Epithelial cell of proximal tubule (primary cell): ENCODE measurements at places on chromosomes 4 and X.

DNA sequence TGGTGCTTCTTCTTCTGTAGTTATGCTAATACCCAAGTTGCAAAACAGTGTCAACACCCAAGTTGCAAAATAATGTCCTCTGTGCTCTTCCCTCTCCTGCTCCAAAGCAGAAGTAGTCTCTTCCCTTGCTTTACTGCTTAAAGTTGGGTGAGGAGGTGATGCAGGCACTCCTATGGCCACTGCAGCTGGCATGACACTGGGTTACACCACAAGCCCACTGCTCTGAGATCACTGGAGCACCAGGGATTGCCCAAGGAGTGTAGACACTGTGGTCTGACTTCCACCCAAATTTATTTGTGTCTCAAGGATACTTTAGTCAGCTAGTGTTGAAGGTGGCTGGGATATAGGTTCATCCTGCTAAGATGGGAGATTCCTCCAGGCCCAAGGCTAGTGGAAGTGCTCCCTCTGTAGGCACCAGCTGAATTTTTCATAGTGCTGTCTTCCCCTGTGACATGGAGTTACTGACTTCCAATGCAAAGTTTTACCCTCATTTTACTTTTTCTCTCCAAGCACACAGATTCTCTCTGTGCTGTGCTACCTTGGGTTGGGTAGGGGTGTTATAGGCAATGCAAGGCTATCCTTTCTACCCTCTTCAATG is 196.2 kb upstream of the TENT5D start:
- no peak for DNase-seq

DNA sequence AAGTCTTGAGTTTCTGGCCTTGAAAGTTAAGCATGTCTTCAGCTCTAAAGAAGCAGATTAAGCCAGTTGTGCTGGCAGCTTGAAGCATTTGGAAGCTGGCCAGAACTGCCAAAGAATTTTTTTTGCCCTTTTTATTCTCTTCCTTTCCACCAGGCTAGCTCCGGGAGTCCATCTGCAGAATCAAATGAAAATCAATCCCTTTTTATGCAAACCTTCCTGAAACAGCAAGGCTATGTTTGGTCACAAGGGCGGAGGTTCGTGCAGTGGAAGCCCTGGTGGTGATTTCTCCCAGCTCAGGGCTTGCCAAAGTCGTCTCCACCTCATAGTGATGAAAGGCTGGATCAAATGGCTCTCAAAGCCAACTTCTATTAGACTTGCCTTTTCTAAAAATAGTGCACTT is 21.6 kb upstream of the C4orf54 start:
- DNase-seq = no peak

DNA sequence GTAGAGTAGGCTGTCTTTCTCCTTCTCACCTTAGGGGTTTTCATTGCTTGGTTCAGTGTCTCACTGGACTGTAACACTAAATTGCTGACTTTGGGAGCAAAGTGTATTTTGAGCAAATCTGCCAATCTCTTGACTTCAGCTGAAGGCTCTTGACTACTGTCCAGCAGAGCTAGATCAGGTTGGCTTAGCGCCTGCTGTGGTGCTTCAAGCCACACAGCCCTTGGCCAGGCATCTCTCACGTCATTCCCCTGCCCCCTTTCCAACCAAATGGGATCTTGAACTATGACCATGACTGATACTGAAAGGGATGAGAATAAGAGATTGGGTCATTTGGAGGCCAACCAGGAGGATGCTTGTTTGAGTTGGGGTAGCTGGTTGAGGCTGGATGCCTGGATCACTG is 4.8 kb downstream of the SLC16A2 start:
- DNase-seq = no peak

DNA sequence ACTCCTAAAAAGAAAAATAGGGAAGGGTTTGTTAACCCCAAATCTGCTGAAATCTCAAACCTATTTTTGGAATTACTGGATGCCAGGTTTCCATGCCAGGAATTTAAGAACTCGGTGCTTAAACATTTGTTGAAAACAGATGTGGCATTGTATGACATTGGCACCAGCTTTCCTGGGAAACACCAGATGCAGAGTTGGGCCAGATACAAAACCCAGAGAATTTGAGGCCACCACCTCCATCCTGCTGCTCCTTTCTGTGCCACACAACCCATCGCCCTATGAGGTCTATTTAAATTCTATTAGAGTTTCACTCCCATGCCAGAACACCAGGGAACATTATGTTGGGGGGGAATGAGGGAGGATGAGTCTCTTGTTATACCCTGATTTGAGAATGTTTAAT is 71.7 kb downstream of the ARAP2 start:
- DNase-seq = no peak

DNA sequence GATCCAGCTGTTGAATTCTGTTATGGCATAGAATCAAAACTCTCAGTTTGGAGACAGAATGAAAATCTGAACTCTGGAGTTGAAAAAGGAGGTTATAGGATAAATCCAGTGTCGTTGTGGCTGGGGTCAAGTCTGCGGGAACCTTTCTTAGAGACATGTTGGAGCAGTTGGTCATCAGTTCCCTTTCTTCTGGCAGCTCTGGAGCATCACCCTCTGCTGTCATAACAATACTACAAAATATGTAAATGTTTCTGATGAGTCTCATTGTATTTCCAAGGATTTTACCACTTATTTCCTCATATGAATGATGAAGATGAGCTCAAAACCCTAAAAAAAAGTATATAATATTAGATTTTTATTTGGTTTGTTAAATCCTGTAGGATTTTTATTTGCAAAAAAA is 7.5 kb downstream of the TLR10 start:
- DNase-seq = no peak

DNA sequence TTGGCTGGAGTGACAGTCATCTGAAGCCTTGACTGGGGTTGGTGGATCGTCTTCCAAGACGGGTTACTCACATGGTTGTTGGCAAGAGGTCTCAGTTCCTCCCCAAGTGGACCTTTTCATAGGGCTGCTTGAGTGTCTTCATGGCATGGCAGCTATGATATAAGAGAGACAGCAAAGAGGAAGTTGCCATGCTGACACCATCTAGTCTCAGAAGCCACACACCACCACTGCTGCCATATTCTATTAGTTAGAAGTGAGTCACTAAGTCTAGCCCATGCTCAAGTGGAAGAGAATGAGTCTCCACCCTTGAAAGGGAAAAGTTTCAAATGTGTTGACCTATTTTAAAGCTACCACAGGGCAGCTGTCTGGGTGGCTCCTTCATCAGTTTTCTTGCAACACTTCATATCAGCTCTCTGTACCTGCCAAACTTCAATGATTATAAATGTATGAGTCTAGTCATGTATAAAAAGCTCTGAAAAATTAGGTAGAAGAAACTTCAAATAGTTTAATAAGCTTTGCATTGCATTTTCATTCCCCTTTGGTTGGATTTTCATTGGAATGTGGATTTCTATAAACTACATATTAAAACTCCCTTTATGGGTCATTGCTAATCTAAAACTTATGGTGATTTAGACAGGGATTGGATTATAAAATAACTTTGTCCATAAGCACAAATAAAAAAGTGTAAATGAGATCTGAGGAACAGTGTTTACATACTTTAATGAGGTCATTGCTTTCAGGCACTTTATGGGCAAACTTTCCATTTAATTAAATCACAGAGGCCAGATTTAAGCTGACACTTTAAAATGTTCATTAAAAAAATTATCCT is 68.0 kb upstream of the ATXN3L start:
- DNase-seq = no peak

DNA sequence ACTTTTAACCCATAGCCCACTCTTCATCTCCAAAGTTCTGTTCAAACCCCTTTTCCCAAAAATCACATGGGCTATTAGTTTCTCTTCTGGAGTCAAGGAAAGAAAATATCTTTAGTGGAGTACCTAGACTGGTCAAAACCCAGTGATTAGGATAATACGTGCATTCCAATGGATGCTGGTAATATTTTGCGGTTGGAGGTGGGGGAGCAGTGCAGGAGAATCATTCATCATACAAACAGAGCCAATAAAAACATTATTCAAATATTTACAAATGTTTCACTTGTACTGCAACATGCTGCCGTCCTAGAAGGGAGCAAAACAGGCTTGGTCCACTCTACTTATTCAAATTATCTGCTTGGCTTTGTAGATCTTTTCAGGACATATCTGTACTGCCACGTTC is 57.2 kb upstream of the RAB9B start:
- DNase-seq = no peak

DNA sequence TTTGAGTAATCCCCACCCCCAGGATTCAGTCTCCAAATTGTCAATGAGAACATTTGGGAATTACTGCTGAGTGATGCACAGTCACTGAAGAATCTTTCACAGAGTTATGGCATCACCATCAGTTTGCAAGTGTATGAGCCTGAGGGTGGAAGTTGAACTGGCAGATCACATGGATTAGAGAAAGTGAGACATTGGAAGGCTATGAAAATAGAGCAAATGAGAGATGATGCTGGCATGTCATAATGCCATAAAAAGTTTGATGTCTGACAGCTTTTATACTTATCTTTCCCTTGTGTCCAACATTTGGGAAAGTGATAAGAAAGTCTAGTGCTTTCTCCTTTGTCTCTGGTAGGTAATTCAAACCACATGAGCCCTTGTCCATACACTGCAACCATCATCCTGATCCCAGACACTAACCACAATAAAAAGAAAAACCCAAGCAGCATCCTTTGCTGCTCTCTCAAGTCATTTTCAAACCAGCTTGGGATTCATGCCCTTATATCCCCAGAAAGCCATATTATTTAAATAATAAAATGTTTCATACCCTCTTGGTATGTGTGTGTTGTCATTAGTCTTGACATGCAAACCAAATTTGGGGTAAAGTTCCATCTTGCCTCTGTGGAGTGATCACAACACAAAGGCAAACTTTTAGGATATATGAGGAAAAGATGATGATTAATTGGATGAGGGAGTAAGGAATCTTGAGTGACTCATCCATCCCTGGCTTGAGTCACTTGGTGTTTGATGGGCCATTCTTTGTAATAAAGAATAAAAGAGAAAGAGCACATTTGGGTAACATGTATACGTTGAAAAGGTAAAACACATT is 438.9 kb downstream of the GRXCR1 start:
- DNase-seq = peak; percentile 18

DNA sequence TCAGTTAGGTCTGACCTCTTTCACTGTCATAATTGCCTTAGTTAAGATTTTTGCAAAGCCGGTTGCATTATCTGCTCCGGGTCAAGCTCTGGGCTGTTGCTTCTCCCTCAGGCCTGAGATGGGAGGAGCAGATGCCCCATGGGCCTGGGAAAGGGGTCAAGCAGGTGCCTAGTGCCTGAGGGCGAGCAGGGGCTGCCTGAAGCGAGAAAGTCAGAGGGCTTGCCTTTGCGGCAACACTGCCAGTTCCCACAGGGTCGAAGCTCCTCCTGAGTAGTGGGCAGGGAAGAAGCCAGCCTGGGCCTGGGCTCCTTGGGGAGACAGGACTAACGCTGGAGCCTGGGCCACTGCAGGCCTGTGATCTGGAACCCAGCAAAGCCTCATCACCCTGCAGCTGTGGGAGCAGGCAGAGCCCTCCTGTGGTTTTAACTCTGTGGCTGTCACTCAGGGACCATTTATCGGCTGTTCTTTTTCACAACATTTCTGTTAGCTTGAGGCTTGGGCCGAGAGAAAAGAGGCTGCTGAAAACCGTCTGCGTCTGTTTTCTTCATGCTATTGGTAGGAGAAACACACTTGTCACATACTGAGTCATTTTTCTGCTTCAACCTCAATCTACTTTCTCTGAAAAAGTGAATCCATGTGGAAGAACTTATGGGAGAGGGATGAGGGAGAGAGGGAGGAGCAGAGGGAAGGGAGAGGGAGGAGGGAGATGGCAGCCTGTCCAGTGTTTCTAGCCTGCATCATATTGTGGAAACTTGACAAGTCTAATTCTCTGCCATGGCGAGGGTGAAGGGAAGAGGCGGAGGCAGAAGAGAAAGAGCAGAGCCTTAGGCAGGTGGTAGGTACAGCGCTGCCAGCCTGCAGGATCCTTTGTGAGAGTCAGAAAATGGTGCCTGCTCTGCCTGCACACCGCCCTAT is 68.4 kb downstream of the RHOH start:
- DNase-seq = no peak

GRCh38 chr4:26729027-26729426 is 131.6 kb upstream of the STIM2 start:
- DNase-seq = no peak

GRCh38 chr4:110132816-110133719 is 65.3 kb downstream of the ELOVL6 start:
- no peak for DNase-seq

- DNase-seq = peak; percentile 61
These were observed 23.9 kb upstream of the PRDM8 start for GRCh38 chr4:80173401-80173800.

GRCh38 chr4:61532336-61533000 is 332.3 kb downstream of the ADGRL3 start:
- no peak for DNase-seq

DNA sequence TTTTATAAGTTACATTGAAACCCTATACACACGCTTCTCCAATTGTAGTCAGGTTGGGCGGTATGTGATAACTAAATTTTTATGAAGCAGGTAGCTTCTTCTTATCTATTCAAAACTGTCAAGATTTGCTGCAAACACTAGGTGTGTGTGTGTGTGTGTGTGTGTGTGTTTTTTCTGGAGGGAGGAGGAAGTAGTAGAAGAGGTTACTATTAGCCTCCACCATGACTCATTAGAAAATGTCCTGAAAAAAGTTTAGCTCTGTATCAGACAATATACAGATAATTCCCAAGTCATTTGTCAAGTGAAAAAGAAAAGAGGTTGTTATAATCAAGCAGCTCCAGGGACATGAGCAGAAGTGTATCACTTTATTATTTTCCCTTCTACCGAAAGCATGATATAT is 33.9 kb downstream of the PCDH7 start:
- DNase-seq = no peak

DNA sequence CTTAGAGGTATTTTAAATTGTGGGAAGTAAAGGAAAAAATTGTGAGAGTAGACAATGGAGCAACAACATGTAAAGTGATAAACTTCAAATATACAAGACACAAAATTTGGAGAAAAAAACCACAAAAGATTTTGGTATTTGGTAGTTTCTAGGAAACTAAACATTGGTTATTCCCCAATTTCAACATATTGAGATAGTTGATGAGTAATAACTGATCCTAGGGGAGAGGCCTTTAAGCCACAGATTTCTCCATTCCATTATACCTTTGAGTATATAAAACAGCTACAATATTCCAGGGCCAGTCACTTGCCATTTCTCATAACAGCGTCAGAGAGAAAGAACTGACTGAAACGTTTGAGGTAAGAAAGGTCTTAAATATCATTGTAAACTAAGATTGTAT is at the start of gene FDCSP:
FDCSP (plus strand) TSS at position 301 of the 400 bp plus-strand sequence. CDS start 5,071 bp downstream, outside the sequence.
- no peak for DNase-seq

GRCh38 chrX:1072637-1073377 is 139.6 kb downstream of the CRLF2 start:
- no peak for DNase-seq

- DNase-seq = no peak
These were observed 47.0 kb downstream of the SOD3 start for GRCh38 chr4:24842356-24842755.

GRCh38 chrX:14776901-14777300 is 96.0 kb downstream of the FANCB start:
- no peak for DNase-seq
